Foreskin keratinocyte (primary cell): ENCODE measurements at places on chromosomes 11 and 22.
A peak's percentile ranks its signal among the peaks of the same experiment; 100 is the strongest.

- DNase-seq = no peak
These were observed 8.8 kb downstream of the TBX1 start for GRCh38 chr22:19769393-19769715.

DNA sequence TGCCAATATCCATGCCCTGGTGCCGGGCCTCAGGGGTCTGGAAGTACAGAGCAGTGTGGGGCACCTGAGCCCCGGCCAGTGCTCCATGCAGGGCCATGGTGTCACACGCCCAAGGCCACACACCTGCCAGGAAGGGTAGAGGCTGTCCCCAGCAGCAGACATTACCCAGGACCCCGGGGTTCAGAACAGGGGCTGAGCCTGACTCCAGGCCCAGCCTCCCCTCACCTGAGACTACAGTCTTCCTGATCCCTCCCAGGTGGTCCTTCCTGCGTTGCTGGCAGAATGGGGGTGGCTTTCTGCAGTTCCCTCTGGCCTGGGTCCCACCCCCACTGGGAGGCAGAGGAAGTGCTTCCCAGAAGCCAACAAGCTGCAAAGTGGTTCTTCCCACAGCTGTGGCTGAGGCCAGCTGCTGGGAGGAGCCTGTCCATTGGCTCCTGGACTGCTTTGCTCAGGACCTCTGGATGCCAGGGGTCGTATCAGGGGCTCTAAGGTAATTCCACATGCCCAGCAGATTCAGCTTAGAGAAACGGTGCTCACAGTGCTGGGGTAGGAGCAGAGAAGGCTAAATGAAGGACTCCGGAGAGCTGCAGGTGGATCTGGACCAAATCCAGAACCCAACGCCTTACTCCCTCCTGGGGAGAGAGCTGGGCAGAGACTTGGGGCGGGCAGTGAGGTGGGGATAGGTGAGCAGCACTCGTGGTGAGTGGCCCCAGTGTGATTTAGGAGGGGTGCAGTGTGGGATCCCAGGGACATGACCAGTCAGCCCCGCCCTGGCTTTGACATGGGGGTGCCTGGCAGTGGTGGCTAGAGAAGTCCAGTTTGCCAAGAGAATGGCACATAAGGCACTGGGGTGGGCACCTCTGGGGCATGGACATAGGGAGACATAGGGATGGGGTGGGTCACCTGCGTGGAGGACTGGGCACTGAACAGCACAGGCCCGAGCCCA, 12.6 kb downstream of the TCIRG1 start:
- no peak for DNase-seq

GRCh38 chr11:27410272-27410671, 47.3 kb upstream of the CCDC34 start:
- DNase-seq = no peak

GRCh38 chr11:108562746-108563581, 30.6 kb downstream of the EXPH5 start:
- DNase-seq = peak; percentile 32
